ENCODE measurements at places on chromosomes 16 and 17. TPM values are rescaled to one million over a fixed set of nuclear protein-coding genes. Genes with fewer than 3 reads are reported as not detected.

CD300H gene
- total RNA-seq, result not detected

SYNGR3 gene
- 4.7 TPM for total RNA-seq

SCGB1C2 gene
- total RNA-seq, result not detected

FOXF1 gene
- 3.6 TPM for total RNA-seq

FBXW10B gene
- total RNA-seq, result 1.6 TPM

CCL16 gene
- total RNA-seq, result not detected

PHF23 gene
- total RNA-seq, result 22.3 TPM

FASN gene
- total RNA-seq, result 33.8 TPM

KRTAP9-8 gene
- not detected for total RNA-seq

PIPOX gene
- total RNA-seq, result 1.2 TPM

PTX4 gene
- total RNA-seq, result 1.5 TPM

PABPN1L gene
- not detected for total RNA-seq

CALB2 gene
- total RNA-seq, result 0.31 TPM

C1QL1 gene
- 1.2 TPM for total RNA-seq

OR1F1 gene
- total RNA-seq, result not detected

C16orf96 gene
- 0.72 TPM for total RNA-seq

SDR42E2 gene
- not detected for total RNA-seq

C17orf107 gene
- total RNA-seq, result 5.1 TPM

MEOX1 gene
- total RNA-seq, result 17.8 TPM

LGALS9 gene
- 7.3 TPM for total RNA-seq

CDK5R1 gene
- total RNA-seq, result 3.1 TPM

NGFR gene
- 59.2 TPM for total RNA-seq

GALNS gene
- 18.4 TPM for total RNA-seq

LPO gene
- total RNA-seq, result 6.4 TPM

SPATA22 gene
- total RNA-seq, result not detected

HSPB9 gene
- not detected for total RNA-seq

CACNG4 gene
- 1.6 TPM for total RNA-seq

CSH2 gene
- total RNA-seq, result not detected

AOC3 gene
- total RNA-seq, result 23.0 TPM

PLK1 gene
- total RNA-seq, result 4.6 TPM

ZNF232 gene
- 8.4 TPM for total RNA-seq

TPPP3 gene
- total RNA-seq, result 135 TPM

CCL5 gene
- total RNA-seq, result 3.5 TPM

NAGLU gene
- 31.9 TPM for total RNA-seq

SLC6A2 gene
- 7.8 TPM for total RNA-seq

SYCE1L gene
- 1.2 TPM for total RNA-seq

MMP2 gene
- 363 TPM for total RNA-seq

RSAD1 gene
- 33.5 TPM for total RNA-seq

JPH3 gene
- total RNA-seq, result 0.10 TPM

HASPIN gene
- total RNA-seq, result 2.3 TPM

KRTAP4-9 gene
- total RNA-seq, result not detected

FUS gene
- total RNA-seq, result 82.2 TPM

GJC1 gene
- total RNA-seq, result 29.1 TPM

PERCC1 gene
- not detected for total RNA-seq

RHBDF1 gene
- 33.0 TPM for total RNA-seq

ZNF205 gene
- 11.4 TPM for total RNA-seq

TMC7 gene
- total RNA-seq, result 2.4 TPM

ACSM2A gene
- total RNA-seq, result not detected

TMEM235 gene
- not detected for total RNA-seq

Data from tongue (tissue), 3 donors.